ENCODE measurements at places on chromosomes 2 and 18.

GRCh38 chr2:206805887-206806607 is 40.6 kb downstream of the FASTKD2 start:
- peak; percentile 62 for DNase-seq

DNA sequence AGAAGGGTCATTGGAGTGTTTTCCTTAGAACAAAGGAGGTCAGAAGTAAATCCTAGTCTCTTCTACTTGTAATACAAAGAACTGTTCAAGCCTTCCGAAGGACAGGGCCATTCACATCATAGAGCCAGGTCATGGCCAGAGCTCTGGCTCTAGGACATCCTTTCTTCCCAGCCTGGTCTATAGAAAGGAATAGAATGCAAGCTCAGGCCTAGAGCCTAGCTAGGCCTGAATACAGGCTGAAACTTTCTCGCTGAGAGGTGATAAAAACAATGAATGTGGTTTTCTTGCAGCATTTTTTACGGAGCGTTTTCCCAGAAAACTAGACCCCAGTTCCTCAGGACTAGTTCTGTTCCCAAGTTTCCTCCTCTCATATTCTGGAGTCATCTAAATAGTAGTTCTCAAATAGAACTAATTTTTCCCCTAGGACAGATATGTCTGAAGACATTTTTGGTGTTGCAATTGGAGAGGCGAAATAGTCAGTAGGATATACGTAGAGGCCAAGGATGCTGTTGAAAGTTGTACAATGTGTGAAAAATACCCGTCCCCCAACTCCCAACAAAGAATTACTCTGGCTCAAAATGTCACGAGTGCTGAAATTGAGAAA is 6.8 kb downstream of the UGT1A6 start:
- DNase-seq: no peak

DNA sequence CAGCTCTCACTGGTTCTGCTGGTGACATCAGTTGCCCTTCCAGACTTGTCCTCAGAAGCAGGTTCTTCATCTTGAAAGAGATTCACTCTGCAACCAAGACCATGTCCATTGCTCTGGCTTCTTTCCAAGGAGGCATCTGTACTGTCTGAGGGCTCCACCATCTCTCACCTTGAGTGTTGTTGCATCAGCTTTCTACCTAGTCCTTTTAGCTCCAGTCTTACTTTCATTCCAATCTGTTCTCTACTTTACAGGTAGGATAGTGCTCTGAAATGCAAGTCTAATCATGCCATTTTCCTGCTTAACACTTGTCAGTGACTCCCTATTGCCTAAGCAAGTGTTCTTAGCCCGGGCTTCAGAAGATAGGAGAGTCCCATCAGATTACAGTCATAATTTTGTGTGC is 117.7 kb downstream of the EN1 start:
- DNase-seq: no peak

DNA sequence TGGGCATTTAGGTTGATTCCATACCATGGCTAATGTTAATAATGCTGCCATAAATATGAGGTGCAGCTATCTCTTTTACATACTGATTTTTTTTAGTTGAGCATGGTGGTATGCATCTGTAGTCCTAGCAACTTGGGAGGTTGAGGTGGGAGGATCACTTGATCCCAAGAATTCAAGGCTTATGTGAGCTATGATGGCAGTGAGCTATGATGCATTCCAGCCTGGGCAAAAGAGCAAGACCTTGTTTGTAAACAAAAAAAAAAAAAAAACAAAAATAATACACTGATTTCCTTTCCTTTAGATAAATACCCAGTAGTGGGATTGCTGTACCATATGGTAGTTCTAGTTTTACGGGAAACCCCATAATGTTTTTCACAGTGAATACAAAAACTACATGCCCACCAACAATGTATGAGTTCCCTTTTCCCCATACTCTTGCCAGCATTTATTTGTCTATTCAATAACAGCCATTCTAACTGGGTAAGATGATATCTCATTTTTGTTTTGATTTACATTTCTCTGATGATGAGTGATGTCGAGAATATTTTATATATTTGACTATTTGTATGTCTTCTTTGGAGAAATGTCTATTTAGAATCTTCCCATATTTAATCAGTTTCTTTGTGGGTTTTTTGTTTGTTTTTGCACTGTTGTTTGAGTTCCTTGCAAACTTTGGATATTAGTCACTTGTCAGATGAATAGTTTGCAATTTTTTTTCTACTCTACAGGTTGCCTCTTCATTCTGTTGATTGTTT is 281.0 kb upstream of the KYNU start:
- DNase-seq: no peak

- DNase-seq: peak; percentile 38
Measured at GRCh38 chr2:42918671-42919318, 126.4 kb upstream of the HAAO start.

DNA sequence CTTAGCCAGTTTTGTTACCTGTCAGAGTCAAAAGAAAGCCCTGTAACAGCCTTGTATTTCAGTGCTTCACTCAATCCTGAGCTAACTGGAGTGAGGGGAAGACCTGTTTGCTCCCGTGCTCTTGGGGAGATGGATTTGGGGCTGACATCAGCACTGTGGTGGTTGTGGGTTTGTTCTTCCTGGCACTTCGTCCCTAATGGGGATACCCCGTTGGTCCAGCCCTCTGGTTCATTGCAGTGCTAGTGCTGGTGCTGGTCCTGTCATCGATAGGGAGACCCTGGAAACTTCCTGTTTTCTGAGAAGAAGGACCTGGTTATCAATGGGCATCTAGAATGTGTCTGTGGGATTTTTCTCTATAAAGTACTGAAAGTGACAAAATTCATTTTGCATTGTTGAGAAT is 205.4 kb downstream of the ZNF407 start:
- DNase-seq: no peak

DNA sequence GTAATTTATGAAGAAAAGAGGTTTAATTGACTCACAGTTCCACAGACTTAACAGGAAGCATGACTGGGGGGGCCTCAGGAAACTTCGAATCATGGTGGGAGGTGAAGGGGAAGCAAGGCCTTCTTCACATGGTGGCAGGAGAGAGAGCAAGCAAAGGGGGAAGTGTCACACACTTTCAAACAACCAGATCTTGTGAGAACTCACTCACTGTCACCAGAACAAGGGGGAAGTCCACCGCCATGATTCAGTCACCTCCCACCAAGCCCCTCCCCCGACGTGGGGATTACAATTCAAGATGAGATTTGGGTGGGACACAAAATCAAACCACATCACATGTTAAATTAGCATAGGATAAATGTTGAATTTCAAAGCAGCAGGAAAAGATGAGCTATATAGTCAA is 56.2 kb downstream of the STRADB start:
- DNase-seq: no peak

DNA sequence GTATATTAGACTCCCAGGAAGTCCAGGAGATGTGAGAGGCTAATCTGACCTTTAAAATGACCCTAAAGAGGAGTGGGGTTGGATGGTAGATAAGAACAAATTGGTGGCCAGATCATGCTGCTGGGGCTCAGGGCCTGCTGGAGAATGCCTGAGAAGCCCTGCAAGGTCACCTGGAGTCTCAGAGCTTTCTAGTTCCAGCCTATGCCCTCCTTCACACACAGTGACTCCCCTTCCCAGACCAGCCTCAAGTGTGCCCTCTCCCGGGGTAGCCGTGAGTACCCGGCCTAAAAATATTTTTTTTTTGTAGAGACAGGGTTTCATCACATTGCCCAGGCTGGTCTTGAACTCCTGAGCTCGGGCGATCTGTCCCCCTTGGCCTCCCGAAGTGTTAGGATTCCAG is 44.2 kb upstream of the FZD5 start:
- no peak for DNase-seq

DNA sequence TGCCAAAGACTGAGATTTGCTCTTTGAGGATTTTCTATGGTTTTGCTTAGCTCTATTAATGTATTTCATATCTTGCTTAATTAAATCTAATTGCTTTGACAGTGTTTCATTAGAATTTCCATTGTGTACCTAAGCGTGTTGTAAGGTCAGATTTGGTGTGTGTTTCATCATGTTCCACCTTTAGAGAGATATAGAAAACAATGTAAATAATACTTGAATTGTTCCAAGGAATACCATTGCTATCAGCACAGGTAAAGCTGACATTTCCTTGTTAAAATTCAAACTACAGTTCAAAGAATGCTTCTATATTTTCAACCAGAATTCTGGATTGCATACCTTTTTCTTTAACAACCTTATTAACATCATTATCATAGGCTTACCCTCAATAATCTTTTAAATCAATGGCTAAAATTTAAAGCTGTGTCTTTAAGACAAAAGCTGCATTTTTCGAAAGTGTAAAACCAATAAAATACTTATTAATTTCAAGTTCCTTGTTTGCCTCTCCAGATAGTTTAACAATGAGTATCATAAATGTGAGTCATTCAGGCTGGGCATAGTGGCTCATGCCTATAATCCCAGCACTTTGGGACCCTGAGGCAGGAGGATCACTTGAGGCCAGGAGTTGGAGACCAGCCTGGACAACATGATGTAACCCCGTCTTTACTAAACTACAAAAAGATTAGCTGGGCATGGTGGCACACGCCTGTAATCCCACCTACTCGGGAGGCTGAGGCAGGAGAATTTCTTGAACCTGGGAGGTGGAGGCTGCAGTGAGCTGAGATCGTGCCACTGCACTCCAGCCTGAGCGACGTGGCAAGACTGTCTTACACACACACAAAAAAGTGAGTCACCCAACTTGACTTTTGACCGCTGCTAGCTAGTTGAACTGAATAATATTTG is 188.0 kb upstream of the PKDCC start:
- DNase-seq: no peak

- no peak for DNase-seq
Measured at GRCh38 chr2:223297788-223298187, 245.8 kb downstream of the KCNE4 start.

DNA sequence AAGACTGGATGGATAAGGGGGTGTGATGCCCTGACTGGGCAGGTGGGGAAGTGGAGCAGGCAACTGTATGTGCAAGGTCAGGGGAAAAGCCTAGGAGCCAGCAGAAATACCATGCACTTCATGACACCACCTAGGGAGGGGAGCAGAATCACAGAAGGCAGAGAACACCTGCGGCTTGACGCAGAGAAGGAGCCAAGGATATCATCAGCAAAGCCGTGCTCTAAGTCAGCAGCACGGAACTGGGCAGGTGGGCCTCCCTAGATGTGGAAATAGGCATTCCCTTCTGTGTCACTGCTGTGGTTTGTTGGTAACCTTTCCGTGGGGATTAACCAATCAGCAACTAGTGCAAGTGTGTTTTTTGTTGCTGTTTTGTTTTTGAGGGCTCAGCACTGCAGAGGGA is 41.3 kb downstream of the HDLBP start:
- DNase-seq: no peak

DNA sequence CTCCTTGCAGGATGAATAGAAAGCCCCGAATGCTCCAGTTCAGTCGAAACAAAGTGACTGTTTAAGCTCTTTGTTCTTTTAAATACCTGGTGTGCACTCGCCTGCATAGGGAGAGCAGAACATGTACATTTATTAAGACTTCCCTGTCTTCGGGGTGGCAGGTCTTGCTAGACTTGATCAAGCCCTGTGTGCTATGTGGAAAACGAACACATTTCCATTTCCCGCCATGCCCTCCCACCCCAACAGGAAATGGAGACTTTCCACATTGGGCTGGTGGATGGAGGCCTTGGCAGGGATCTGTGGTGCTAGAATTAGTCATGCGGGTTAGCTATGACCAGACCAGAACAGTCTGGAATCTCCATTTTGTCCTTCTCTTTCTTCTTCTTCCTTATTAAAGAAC is 321.0 kb upstream of the THSD7B start:
- no peak for DNase-seq

GRCh38 chr2:101342625-101343008 is 34.1 kb upstream of the RNF149 start:
- no peak for DNase-seq

DNA sequence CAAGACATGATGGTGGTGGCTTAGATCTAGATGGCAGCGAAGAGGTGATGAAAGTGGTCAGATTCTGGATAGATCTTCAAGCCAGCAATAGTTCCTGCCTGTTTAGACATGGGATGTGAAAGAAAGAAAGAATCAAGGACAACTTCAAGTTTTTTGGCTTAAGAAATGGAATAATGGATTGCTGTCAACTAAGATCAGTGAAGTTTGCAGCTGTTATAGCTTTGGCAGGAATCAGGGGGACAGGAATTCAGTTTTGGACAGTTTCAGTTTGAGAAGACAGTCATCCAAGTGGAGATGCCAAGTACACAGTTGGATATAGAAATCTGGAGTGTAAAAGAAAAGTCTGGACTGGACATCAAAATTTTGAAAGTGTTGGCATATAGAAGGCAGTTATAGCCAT is 283.7 kb upstream of the PKDCC start:
- no peak for DNase-seq

- no peak for DNase-seq
Measured at GRCh38 chr2:37906131-37906530, 19.0 kb upstream of the RMDN2 start.

DNA sequence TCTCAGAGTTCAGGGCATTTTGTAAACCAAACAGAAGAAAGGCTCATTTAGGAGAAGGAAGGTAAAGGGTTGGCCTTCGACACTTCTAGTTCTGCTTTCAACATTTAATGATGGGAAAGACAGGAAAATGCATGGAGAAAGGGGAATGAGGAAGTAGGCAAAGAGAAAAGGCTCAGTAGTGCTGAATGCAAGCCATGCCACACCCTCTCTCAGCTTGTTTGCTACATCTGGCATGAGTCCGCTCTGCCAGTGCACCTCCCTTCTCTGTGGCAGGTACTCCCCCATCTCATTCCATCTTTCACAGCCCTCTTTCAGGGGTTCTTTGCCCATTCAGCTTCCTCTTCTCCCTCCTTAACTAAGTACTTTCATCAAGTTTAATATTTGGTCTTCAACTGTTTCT is 120.9 kb upstream of the ITGB6 start:
- no peak for DNase-seq

DNA sequence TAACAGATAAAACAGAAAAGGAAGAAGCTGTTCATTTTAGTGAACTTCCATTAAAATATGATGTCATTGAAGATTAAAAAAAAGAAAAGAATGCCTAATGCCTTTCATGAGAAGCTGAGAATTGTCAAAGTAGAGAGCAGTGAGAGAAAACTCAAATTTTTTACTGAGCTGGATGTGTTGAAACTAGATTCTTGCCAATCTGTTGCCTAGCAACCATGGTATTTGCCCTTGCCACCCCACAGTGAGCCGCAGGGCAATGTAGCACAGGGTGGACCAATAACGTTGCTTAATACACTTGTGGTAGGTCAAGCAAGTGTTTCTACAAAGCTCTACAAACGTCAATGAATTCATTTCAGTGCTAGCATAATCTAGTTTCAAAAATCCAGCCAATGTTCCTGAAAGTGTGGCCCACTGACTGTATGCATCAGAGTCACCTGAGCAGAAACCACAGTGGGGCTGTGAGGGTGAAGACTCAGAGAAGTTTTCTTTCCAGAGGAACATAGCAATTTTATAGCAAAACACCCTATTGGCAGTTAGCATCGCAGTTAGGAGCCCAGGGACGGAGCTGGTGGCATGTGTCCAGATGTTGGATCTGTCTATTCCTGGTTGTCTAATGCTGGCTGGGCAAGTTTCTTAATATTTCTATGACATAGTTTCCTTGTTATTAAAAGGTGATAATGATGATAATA is 132.2 kb downstream of the DOCK10 start:
- DNase-seq: peak; percentile 64

DNA sequence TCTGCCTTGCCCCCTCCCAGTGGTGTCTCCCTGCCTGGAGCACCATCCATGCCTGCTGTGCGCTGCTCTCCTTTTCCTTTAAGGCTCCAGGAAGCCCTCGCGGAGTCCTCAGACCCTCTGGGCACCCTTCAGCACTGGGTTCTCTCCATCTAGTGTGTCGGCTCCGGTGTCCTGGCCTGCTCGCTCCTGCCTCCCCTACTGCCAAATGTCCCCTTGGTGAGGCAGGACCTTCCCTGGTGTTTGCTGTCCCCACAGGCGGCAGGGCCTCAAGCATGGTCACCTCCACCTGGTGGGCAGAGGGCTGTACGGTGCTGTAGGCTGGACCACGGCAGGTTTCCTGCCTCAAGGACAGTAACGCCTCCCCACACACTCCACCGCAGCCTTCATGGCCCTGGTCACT is 90.2 kb downstream of the DGKD start:
- no peak for DNase-seq
